ENCODE measurements at places on chromosomes 3 and 15.
A peak's percentile ranks its signal among the peaks of the same experiment; 100 is the strongest.

DNA sequence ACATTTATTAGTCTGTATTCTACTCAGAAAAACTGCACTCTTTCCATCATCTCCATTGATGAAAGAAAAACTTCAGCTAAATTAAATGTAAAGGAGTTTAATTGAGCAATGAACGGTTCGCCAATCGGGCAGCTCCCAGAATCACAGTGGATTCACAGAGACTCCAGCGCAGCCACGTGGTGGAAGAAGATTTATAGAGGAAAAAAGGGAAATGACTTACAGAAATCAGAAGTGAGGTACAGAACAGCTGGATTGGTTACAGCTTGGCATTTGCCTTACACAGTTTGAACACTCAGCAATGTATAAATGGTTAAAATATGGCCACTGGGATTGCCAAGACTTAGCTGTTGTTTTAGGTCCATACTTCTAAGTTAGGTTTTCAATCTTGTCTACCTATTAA is 2.8 kb upstream of the SUCLG2 start:
- no peak for DNase-seq

- no peak for DNase-seq
Observed at GRCh38 chr3:33474896-33475295, 34.7 kb upstream of the UBP1 start.

GRCh38 chr15:42080186-42080918 is 14.0 kb downstream of the PLA2G4D start:
- peak; percentile 60 for DNase-seq

- no peak for DNase-seq
Observed at GRCh38 chr15:31465083-31465955, 138.7 kb downstream of the KLF13 start.

GRCh38 chr3:69781593-69781992 is 42.3 kb downstream of the MITF start:
- DNase-seq = no peak

- DNase-seq = peak; percentile 25
Observed at GRCh38 chr3:187401856-187402255, 33.7 kb downstream of the RTP4 start.

GRCh38 chr3:148591525-148591924 is 106.2 kb upstream of the AGTR1 start:
- DNase-seq = no peak

- DNase-seq = no peak
Observed at GRCh38 chr3:24316887-24317383, 177.7 kb downstream of the THRB start.

- no peak for DNase-seq
Observed at GRCh38 chr3:89841041-89841440, 733.6 kb downstream of the EPHA3 start.

- no peak for DNase-seq
Observed at GRCh38 chr3:111156517-111156916, 84.9 kb downstream of the NECTIN3 start.

DNA sequence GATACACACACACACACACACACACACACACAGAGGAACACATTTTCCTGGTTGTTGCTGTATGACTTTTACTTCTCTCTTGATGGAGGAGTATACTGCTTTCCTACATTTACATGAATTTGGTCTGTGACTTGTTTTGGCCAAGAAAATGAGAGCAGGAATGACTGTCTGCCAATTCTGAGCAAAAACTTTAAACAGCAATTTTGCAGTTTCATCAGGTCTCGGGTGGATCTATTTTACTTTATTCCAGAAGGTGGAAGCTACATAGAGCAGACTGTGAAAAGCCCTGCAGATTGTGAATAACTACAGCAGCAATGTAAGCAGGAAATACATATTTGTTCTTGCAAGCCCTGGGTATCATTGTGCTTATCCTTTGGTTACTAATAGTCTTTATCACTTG is 1350.0 kb upstream of the EPHA6 start:
- DNase-seq = no peak

DNA sequence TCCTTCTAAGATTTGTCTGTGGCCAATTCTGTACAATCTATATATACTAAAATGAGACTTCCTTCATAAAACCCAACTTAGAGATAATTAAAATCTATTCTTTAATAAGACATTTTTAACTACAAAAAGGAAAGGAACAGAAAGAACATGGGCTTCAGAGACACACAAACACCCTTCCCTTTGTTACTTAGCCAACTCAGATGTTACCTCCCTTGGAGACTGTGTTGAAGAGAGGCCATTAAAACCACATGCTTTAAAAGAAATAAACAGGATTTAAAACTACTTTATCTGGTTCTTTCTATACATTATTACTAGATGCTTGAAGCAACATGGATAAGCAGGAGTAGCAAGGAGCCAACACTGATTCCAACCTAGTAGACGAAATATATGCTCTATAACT is 42.0 kb downstream of the LRRFIP2 start:
- no peak for DNase-seq

GRCh38 chr3:163450698-163451097 is 1627.6 kb downstream of the SI start:
- no peak for DNase-seq

GRCh38 chr3:182389071-182389815 is 404.1 kb upstream of the ATP11B start:
- no peak for DNase-seq

DNA sequence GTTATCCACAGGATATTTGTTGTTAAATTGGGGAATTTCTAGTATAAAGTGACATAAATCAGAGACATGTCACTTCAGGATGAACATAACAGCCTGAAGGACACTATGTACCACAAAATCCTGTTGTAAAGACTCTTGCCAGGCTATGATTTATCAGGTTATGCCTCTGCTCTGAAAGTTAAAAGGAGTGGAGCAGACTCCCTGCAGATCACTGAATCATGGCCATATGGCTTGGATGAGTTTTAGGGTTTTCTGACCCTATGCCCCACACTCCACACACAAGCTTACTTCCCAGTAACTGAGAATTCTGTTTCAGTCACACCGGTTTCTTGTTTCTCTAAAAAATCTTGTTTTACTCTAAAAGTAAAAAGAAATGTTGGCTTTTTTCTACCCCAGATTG is 869.4 kb downstream of the NAALADL2 start:
- DNase-seq = peak; percentile 29

GRCh38 chr3:61877359-61878138 is 316.2 kb downstream of the PTPRG start:
- DNase-seq = no peak

DNA sequence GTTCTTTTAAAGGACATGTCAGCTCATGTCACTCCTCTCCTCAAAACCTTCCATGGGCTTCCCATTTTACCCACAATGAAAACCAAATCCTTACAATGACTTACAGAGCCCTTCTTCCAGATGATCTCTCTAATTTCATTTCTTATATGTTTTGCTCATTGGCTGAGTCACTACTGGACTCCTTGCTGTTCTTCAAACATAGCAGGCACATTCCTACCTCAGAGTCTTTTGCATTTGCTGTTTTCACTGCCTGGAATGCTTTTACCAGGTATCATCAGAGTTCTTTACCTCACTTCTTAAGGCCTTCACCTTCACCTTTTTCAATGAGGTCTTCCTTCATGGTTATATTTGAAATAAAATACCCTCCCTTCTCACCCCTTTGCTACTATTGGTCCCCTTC is 57.3 kb downstream of the NECTIN3 start:
- no peak for DNase-seq

- DNase-seq = peak; percentile 79
Observed at GRCh38 chr15:29143909-29144635, 125.5 kb downstream of the NSMCE3 start.

DNA sequence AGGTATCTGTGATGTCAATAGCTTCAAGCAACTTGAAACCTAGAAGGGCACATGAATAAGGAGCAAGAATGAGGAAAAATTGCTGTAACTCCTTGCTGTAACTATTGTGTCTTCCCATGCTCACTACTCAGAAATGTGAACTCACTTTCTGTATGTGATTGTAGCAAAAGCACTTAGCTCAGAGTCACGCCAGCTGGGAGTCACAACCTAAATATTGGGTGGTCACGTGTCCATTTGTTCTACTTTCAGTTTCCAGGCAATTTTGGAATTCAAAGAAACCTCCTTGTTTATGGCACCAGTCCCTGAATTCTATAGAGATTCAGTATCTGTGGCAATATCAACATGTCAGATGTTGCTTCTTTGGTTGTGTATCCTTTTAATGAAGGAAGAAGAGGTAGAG is 241.6 kb upstream of the AZI2 start:
- no peak for DNase-seq

DNA sequence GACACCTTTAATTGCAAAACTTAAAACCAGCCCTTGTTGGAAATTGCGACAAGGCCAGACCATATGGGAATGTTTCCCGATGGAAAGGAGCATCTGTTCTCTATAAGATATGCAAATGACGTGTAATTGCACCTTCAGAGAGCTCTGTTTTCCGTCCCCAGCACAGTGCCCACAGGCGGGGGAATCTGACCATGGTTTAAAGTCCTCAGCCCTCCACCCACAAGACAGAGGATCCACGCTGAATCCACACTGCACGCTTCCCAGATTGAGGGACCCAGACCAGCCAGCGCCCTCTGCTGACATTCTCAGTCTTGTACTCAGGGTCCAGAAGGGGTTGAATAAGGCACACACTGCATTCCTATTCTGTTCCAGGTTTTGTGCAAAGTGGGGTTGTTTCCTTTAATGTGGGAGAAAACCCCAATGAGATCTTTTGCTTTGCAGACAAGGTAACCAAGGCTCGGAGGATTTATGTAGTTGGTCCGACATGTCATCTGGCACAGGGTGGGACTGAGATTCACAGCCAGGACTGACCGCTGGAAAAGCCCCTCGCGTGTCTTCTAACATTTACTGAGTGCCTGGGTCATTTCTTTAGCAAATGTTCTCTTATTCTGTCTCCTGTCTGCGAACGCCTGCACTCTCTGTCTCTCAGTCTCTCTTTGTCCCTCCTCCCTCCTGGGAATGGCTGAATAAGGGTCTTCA is 36.8 kb upstream of the KLHL25 start:
- DNase-seq = peak; percentile 77

Measured in foreskin fibroblast (primary cell).